ENCODE measurements at places on chromosomes 4 and X. TPM values are rescaled to one million over a fixed set of nuclear protein-coding genes. Genes with fewer than 3 reads are reported as not detected.

DNA sequence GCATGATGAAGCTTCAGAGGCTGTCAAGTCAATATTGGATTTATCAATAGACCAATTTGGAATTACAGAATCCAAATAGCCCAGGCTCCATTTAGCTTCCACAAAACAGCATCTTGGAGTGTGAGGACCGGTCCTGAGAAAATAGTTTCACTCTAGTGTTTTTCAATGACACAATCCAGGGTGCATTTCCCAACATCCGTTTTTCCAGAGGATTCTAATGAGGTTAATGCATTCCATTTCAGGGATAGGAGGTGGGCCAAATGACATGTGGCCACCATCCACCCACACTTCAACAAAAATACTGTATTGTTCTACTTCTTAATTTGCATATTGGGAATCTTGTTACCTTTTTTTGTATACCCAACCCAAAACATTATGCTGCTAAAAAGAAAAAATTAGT lies 229.8 kb upstream of the LDB2 start:
- no peak for DNase-seq

DNA sequence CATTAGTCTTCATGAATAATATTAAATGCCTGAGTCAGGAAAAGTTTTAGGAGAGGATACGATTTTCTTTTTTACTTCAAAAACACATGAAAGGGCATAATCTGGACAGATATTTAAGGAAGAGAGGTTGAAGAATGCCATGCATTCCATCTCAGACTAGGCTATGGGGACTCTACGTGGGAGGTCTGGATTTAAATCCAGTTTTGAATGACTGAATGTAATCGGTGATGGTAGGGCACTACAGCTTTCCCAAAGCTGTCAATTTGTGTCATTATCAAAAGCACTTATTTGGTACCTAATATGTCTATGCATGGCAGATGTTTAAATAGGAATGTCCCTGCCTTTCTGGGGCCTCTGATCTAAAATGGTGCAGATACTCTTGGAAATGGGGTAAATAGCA lies 59.3 kb upstream of the RPL34 start:
- DNase-seq, result no peak

The S100G gene
- 51.1 TPM for total RNA-seq

The GSX2 gene
- total RNA-seq, result not detected

- DNase-seq, result no peak
Measured at GRCh38 chr4:9867751-9868425, 86.5 kb downstream of the DRD5 start.

- no peak for DNase-seq
Measured at GRCh38 chrX:106564986-106565385, 46.8 kb upstream of the RADX start.

The MEPE gene
- total RNA-seq, result 0.07 TPM

- DNase-seq, result no peak
Measured at GRCh38 chr4:94545296-94545695, 93.6 kb downstream of the PDLIM5 start.

DNA sequence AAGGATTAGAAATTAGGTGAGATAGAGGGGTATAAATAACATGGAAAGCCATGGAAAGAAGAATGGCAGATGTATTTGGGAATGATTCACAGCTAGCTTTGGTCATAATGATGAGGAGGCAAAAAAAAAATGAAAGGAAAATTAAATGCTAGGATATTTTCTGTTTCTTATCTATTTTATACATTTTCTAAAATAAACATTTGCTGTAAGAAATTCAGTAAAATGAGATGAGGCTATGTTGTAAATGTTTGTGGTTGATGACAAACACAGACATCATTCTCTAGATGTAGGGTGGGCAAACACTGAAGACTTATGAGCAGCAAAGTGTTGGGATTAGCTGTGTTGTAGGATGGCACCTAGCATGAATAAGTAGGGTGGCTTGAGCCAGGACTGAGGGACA lies 407.1 kb downstream of the IL15 start:
- no peak for DNase-seq

The TMSB15A gene
- 55.3 TPM for total RNA-seq

DNA sequence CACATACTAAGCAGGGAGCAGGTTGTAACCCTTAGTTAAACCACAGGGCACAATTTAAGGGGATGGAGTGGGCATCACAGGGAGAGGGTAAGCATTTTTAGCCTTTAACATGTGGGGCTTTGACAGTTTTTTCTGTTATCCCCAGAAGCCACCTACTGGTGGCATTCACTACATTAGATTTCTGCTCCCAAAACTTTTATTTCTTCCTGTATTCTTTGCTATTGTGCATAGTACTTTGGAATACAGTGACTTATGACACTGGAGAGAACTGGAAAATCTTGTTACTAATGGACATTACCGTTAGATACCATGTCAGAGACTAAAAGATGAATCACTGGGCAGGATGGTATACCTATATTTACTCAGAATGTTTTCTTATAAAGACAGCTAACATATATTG lies 7.3 kb downstream of the TRIM75 start:
- no peak for DNase-seq

DNA sequence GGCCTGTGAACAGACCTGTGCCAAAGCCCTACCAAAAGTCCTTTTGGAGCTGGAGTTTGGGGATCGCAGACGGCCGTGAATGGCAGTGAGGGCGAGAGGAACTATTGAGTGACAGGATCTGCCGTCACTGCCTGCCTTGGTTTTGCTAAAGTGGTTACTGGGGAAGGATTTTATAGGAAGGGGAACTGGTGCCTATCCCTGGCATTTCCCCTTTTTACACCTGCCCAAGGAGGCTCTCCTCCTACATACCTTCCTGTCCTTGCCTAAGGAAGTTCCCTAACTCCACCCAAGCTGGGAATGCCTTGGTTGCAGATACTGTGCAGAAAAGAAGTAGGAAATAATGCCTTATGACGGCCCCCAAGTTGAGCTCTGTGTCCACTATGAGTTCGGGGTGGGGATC lies 14.5 kb downstream of the LONRF3 start:
- no peak for DNase-seq

DNA sequence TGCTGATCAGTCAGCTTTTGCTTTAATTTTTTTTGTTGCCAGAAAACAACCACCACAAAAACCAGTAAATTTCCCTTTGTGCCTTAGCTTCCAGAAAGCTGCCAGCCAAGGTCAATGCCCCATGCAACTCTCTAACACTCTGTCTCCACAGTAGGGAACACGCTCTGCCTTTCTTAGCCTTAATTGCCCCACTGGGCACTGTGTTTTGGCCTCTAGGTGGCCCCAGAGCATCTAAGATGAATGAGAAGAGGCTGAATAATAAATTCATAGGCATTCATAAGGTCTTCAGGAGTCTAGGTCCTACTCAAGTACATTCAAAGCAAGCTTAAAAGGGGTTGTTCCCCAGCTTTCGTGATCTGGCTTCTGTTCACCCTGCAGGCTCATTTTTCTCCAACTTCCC lies 57.7 kb upstream of the PASD1 start:
- peak; percentile 34 for DNase-seq

The ATP1B4 gene
- total RNA-seq, result not detected

- DNase-seq, result no peak
Measured at GRCh38 chr4:138488533-138488932, 246.4 kb upstream of the SLC7A11 start.

The MAGEB17 gene
- 0.20 TPM for total RNA-seq

DNA sequence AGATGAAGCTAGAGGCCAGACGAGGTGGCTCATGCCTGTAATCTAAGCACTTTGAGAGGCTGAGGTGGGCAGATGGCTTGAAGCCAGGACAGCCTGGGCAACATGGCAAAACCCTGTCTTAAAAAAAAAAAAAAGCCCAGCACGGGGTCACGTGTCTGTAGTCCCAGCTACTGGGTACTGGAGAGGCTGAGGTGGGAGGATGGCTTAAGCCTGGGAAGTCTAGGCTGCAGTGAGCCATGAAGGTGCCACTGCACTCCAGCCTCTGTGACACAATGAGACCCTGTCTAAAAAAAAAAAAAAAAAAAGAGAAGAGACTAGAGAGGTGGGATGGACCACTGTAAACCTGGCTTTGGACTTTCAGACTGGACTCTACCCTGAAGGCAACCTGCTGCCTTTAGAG lies 10.7 kb upstream of the LRBA start:
- DNase-seq, result no peak

Data from hepatocyte (in vitro differentiated cells).